COR-L47 (cell line): ENCODE measurements at places on chromosomes 2 and 18.

DNA sequence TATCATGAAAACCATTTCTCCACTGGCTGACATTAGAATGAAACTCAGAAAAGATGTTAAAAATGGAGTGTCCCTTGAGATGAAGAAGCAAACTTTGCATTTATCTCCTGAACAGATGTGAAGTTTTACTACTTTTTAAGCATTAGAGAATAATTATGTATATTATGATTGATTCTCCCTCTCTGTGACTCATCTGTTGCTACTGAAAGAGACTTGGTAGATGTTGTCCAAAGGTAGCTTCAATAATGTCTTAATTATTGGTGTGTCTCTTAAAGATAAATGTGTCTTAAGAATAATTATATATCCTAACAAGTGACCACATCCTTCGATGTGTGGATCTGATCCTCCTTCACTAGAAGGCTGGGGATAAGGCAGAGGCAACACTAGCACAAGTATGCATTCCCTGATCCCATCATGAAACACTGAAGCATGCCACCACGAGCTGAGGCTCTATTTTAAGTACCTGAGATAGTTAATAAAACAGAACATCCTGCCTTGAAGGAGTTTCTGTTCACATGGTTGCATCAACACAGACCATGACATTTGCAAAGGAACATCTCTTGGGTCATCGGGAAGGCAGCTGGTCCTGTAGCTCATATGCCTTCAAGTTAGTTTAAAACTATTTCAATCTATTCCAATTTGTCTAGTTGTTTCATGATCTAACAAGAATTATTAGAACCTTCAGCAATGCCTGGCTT, 15.5 kb downstream of the RND3 start:
- no peak for DNase-seq

DNA sequence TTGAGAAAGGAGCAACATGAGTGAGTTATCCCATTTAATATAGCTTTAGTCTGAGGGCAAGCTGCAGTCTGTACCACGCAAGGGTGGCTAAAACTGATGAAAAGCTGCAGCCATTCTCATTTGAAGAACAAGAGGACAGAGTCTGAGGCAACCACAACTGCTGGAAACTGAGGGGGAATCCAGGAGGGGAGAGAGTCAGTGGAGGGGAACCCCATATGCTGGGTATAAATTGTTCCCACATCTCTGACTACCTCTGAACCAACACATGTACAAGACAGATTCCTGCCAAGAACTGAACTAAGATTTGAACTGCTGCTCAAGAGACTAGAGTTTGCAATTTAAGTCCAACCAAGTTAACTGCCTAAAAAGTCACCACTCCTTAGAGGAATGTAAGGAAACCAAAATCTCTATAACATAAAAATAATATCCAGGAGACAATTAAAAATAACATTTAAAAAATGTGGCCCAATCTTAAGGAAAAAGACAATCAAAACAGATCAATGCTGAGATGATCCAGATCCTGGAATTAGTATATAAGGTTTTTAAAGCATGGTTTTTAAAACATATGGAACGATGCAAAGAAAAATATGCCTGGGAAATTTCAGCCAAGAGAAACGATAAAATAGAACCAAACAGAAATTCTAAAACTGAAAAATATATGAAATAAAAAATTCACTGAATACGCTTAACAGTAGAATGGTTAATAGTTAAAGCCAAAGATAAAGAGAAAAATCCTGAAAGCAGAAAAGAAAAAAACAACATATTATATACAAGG, 11.2 kb downstream of the CWC22 start:
- DNase-seq: no peak

- DNase-seq: peak; percentile 70
These were observed 353.1 kb upstream of the FANCL start for GRCh38 chr2:58594175-58594574.

- no peak for DNase-seq
These were observed 414.3 kb downstream of the ZNF804A start for GRCh38 chr2:185012643-185013042.

DNA sequence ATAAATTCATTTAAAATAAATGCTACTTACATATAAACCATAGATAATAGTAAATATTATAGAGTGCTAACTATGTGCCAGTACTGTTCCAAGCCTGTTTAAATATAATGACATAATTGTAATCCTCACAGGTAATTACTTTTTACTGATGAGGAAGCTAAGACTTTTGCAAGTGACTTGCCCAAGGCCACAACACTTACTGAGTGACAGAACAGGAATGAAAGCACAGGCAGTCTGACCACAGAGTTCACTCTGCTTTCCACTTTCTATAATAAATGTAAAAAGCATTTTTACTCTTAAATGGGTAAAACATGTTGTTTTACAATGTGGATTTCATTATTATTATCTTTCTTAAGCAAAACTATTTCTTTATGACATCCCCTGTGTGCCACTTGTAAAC, 537.8 kb upstream of the SLC39A10 start:
- no peak for DNase-seq

- DNase-seq: no peak
These were observed 92.0 kb upstream of the BOD1L2 start for GRCh38 chr18:57054891-57055290.

- DNase-seq: no peak
These were observed 81.6 kb upstream of the LAPTM4A start for GRCh38 chr2:20132990-20133535.

DNA sequence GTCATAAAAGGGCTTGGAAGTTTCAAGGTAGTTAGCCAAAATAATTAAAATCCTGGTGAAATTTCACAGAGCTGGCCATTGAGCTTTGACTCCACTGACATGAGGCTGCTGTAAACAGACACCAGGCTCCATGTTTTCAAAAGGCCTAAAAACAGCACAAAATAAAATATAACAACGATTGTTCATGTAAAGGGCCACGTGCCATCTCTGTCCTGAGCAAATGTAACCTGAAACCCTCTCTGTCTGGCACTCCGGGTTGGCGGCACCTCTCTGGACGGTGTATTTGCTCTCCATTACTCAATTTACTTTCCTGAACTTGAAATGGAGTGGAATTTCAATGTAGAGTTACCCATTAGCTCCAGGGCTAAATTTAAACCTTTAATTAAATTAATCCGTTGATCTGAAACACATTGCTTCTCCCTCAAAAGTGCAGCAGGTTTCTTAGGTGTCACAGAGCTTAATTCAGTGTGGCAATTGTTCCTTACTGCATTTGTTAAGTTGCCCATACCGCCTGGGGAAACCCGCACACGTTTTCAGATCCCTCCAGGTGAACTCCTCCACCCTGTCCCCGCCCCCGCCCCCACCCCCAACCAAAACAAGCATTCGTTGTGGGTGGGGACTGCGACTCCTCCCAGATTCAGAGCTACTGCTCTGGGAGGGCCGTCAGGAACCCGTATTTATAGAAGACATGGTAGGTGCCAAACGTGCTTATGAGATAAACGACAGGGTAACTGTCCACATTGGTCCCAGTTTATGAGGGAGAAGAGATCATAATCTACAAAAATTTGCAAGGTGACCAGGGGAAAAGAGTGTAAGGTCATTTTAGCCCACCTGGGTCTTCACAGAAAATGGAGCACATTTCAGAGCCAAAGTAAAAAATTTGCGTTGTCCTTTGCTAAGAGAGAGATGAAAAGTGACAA, 1.2 kb upstream of the CABLES1 start:
- peak; percentile 94 for DNase-seq

DNA sequence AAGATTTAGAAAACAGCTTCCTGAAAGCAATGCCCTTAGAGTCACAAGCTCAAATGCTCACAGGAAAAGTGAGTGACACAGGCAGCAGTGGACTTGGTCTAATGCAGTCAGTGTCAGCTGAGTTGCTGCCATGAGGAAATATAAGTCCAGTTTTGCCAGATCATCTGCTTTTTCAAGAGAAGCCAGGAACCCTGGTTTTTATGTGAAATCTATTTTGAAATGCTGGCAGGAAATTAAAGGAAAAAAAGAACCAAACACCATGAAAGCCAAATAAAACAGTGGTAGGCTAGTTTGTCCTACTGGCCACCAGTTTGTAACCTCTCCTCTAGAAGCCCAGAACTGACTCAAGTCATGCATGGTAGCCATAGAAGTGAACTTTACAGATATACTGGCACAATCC, 109.2 kb downstream of the THADA start:
- DNase-seq: no peak

DNA sequence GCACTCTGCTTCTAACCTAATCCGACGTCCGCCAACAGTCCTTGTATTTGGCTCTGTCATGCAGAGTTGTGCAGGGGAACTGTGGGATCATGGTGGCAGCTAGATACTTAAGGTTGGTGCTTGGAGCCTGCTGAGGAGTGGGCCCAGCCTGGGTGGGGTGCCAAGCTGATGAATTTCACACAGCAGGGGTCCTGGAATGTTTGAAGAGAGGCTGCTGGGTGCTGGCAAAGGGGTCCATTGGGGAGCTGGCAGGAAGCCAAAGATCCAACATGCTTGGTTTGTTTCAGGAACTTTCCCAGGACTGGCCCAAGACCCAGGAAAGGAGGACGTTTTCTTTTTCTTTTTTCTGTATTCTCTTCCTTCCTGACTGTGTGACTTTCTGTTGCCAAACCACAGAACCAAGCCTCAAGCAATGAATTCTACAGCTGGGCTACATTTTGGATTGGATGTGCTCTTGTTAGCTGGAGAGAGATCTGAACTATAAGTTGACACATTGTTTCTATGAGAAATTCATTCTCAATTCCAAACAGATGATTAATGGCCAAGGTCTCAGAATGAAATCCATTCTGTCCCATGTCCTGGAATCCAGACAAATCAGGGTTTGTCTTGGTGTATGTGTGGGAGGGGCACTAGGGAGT, 49.9 kb downstream of the DHRS9 start:
- no peak for DNase-seq

- DNase-seq: no peak
These were observed 986.5 kb downstream of the TDRD15 start for GRCh38 chr2:22110244-22110651.

DNA sequence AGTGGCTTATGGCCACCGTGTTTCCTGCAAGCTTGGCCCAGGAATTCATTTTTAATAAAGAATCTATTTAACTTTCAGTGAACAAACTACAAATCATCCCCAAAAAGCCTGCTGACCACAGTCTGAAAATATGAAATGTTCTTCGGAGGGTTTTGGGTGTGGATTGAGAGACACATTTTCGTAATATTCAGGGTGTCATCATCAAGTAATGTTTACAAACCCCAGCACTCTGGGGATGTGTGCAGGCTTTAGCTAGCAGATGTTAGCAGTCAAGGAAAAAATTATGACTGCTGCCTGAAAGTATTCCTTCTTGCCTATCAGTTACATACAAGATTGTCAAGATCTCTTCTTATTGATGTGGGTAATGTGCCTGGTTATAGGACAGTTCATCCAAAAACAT, 143.9 kb upstream of the FN1 start:
- no peak for DNase-seq

DNA sequence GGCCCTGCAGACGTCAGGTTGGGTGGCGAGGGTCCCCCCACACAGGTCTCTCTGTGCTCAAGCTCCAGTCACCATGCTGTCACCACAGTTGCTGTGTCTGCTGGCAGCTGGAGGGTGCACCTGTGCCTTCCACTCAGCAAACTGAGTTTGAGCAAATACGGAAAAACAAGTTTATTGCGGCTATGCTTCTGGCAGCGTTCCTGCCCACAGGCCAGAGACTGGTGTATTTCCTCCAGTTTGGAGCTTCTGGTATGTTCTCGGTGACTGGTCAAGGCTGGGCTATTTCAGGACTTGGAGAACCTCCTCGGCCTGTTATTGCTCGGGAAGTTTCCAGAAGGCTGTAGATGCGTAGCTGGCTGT, 132.6 kb downstream of the SEPTIN10 start:
- no peak for DNase-seq

DNA sequence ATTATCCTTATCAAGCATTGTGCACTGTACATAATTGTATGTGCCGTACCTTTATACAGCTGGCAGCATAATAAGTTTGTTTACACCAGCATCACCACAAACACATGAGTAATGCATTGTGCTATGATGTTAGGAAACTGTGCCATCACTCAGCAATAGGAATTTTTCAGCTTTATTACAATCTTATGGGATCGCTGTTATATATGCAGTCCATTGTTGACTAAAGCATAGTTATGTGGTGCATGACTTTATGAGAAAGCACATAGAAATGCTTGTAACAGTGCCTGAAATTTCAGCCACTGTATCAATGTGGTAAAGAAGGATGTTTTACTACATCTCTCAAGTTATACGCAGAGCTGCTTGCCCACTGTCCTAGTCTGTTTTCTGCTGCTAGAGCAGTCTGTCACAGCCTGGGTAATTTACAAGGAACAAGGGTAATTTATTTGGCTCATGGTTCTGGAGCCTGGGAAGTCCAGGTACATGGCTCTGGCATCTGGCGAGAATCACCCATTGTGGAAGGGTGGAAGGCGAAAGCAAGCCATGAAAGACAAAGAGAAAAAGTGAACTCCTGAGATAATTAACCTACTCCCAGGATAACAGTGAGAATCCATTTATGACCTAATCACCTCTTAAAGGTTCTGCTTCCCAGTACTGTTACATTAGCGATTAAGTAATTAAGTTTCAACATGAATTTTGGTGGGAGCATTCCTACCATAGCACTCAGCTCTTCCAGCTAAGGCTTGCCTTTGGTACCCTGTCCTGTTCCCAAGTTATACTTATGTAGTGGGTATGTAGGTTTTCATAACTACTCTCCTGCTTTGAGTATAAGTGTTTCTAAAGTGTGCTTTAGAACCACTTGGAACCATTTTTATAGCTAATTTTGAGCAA, 4.6 kb downstream of the MAP3K20 start:
- no peak for DNase-seq

- no peak for DNase-seq
These were observed 35.6 kb downstream of the OTOF start for GRCh38 chr2:26442301-26442700.

- peak; percentile 74 for DNase-seq
These were observed 35.8 kb upstream of the ARHGAP25 start for GRCh38 chr2:68698567-68699377.

DNA sequence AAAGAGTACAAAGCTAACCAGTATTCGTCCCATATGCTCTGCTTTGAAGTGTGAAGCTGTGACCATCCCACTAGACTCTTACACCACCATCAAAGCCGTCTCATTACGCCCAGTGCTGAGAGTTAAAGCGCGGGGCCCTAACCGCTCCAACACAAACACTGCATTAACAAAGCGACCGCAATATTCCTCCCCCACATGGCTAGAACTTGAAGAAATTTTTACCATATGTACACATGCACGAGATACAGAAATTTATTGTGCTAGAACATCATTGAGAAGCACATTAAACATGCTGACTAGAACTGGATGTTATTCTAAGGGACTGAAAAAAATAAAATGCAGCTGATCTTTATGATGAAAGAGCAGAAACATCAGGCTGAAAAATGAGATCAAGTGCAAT, 20.5 kb downstream of the FTCDNL1 start:
- no peak for DNase-seq

- DNase-seq: no peak
These were observed 133.7 kb upstream of the RASGRP3 start for GRCh38 chr2:33342705-33343104.

- no peak for DNase-seq
These were observed 7.1 kb upstream of the KCMF1 start for GRCh38 chr2:84963692-84964405.

GRCh38 chr18:33844232-33844631, 266.2 kb downstream of the ASXL3 start:
- peak; percentile 27 for DNase-seq
